ENCODE measurements at places on chromosomes 2 and 18.

GRCh38 chr2:232438951-232439757 is 16.8 kb upstream of the ALPI start:
- no peak for DNase-seq

GRCh38 chr2:45588158-45588829 is 22.8 kb downstream of the SRBD1 start:
- DNase-seq: no peak

DNA sequence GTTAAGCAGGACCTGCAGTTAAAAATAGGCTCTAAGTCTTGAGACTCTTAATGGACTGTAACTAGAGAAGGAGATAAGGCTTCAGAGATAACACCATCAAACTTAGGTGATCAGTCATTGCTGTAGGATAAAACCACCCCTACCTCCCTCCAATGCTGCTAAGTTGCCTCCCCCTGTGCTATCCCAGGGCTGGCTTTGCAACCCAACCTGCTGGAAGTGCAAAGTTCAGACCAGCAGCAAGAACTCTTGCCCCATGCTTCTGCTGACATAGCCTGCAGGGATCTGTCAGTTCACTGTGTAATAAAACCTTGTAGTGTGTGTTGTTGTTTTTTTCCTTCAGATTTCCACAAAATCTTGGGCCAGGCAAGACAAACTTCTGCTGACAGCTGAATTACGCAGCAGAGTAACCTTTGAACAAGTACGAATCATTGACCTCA is 57.4 kb upstream of the EPB41L3 start:
- DNase-seq: no peak

GRCh38 chr2:191114403-191114886 is 36.3 kb downstream of the STAT4 start:
- no peak for DNase-seq

DNA sequence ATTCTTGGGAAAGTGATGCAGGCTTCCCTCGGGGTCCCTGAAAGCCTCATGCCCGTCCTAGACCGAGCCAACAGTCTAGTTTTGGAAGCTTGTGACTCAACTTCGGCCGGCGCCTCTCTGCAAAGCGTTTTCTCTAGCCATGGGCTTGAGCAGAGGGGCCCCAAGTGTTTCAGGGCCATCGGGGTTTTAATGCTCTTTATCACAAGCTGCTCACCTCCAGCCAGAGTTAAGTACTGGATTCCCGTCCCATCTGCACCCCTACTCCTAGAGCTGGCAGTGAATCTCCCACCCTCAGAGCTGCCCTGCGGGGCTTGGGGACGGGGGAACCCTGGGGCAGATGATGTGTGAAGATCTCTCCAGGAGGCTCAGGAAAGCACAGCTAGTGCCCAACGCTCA is 7.3 kb downstream of the RAX start:
- DNase-seq: no peak

All from activated CD8-positive, alpha-beta memory T cell treated with anti-CD3 and anti-CD28 coated beads for 48 hours (primary cell).